HS-27A (cell line): ENCODE measurements at places on chromosomes 7 and 10.

DNA sequence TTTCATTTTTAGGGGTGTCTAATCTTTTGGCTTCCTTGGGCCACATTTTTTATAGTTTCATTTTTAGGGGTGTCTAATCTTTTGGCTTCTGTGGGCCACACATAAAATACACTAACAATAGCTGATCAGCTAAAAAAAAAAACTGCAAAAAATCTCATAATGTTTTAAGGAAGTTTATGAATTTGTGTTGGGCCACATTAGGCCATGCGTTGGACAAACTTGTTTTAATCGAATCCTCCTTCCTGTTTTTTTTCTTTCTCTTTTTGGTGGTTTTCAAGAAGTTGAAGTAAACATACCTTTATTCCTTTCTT is 37.4 kb downstream of the ZNRF2 start:
- DNase-seq: no peak

DNA sequence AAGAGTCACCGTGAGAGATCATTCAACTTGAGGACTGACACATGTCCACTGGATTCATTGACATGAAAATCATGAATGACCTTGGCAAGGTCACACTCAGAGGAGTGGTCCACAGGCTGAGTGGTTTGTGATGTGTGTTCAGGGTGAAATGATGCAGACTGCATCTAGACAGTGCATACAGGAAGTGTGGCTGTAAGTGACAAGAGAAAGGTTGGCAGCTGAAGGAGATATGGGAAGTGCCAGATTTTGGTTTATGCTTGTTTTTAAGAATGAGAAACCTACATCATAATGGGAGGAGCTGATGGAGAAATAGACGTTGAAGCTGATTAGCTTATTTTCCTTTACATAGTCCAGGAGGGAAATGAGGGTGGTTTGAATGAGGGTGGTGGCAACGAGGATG is 64.8 kb upstream of the VIPR2 start:
- no peak for DNase-seq

DNA sequence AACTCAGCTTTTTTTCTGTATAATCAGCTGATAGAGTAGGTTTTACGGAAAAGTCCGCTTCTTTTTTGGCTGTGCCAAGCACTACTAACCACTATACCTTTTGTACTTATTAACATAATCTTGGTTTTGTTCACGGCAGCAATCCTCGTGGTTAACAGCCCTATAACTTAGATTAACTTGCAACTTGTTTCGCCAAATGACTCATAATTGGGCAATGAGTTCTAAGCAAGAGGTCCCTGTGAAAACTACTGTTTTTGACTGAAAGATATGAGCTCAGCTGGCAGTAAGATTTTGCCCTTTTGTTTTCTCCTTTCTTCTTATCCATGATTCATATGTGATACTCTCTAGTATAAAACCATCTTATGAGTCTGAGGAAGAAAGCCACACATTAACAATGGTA is 345.0 kb upstream of the PCDH15 start:
- no peak for DNase-seq

GRCh38 chr10:50362547-50363125 is 111.3 kb upstream of the ASAH2 start:
- DNase-seq: no peak

GRCh38 chr7:84232646-84233045 is 38.1 kb upstream of the SEMA3A start:
- DNase-seq: no peak

GRCh38 chr7:31084226-31084625 is 32.1 kb downstream of the ADCYAP1R1 start:
- DNase-seq: no peak
